ENCODE measurements at places on chromosomes 6 and 20. TPM values are rescaled to one million over a fixed set of nuclear protein-coding genes. Genes with fewer than 3 reads are reported as not detected.
A peak's percentile ranks its signal among the peaks of the same experiment; 100 is the strongest.

- peaks cover 12% of the 10 kb centered on the region for H3K27me3 ChIP-seq
- H3K27ac ChIP-seq: no peak overlapping the region
- H3K4me1 ChIP-seq: no peaks in the 10 kb centered on the region
- no peaks in the 10 kb centered on the region for H3K36me3 ChIP-seq
These were observed 62.9 kb downstream of the PKHD1 start for GRCh38 chr6:52024451-52025068.

DNA sequence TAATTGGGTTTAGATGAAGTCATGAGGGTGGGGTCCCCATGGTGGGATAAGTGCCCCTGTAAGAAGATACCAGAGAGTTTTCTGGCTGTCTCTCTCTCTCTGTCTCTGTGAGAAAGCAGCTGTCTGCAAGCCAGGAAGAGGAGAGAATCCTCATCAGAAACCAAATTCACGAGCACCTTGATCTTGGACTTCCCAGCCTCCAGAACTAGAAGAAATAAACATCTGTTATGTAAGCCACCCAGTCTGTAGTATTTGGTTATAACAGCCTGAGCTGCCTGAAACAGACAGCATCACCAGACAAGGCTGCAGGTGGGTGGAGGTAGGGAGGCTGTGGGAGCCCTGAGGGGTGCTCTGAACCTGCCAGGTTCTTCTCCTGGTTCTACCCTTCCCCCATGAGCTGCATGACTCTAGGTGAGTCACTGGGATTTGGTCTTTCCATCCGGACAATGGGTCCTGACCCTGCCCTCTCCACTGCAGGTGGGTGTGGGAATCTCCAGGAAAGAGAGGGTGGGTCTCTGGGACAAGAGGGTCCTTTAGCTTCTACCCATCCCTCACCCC, 34.3 kb upstream of the VEGFA start:
- H3K4me1 ChIP-seq: peaks cover 13% of the 10 kb centered on the region
- H3K36me3 ChIP-seq: peaks cover 2% of the 10 kb centered on the region
- no peak overlapping the region for H3K27ac ChIP-seq
- DNase-seq: no peak
- H3K4me3 ChIP-seq: no peak overlapping the region

- H3K36me3 ChIP-seq: no peaks in the 10 kb centered on the region
- no peak for DNase-seq
- no peaks in the 10 kb centered on the region for H3K4me1 ChIP-seq
- no peak overlapping the region for H3K4me3 ChIP-seq
- no peak overlapping the region for H3K27ac ChIP-seq
These were observed 554.3 kb downstream of the CD109 start for GRCh38 chr6:74250161-74250818.

DNA sequence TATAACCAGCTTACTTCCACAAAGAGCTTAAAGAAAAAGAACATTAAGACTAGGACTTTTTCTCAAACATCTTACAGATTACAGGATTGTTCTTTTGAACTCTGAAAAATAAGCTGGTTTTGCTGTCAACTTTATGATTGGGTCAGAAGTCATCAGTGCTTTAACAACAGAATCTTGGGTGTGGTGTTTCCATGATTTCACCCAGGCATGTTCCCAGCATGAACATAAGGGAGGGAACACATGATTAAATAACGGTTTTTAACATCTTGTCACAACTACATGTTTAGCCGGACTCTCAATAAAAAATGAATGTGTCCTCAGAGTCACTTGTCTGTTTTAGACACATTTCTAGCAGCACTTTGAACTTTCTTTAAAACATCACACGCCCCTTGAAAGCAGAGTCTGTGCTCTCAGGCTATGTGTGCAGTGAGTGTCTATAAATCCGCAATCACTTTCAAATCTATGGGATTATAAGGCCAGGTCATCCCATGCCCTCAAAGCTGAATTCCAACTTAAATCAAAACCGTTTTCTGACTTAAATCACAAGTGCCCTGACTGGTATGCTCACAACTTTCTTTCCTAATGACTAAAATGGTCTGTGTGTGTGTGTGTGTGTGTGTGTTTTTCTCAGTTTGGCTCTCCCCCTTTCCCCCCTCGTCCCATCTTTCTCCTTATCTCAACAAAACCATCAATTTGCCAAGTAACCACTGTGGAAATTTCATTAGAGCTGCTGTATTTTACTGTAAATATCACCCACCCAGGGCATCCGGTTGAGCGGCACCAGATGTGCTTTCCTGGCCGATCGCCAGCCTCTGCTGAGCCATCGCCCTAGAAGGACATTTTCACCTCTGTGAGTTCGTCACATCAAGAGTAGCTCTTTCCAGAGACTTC, 216.8 kb upstream of the DTNBP1 start:
- peaks cover 42% of the 10 kb centered on the region for H3K4me1 ChIP-seq
- peaks cover 4% of the 10 kb centered on the region for H3K27me3 ChIP-seq

GRCh38 chr6:164296411-164296810, 881.9 kb downstream of the QKI start:
- no peaks in the 10 kb centered on the region for H3K4me1 ChIP-seq
- no peaks in the 10 kb centered on the region for H3K36me3 ChIP-seq
- no peak overlapping the region for H3K4me3 ChIP-seq
- no peak overlapping the region for H3K27ac ChIP-seq
- no peaks in the 10 kb centered on the region for H3K27me3 ChIP-seq

- no peaks in the 10 kb centered on the region for H3K36me3 ChIP-seq
- no peaks in the 10 kb centered on the region for H3K27me3 ChIP-seq
- DNase-seq: no peak
These were observed 226.9 kb downstream of the BCKDHB start for GRCh38 chr6:80333342-80333741.

DNA sequence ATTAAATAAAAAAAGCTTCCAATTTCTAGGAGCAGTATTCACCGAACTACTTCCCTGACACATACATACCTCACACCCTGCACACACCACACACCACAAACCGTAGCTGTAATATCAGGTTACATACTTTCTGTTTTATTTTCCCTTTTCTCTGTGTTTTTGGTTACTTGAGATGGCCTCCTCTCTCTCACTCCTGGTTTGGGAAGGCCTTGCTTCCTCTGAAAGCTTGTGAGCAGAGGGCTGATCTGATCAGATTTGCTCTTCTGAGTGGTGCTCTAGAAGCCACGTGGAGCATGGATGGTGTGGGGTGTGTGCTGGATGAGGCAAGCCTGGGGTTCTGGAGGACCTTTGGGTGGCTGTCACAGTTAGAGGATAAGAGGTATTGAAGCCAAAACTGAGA, 20.9 kb downstream of the UTRN start:
- H3K4me1 ChIP-seq: peaks cover 28% of the 10 kb centered on the region
- DNase-seq: peak; percentile 49
- H3K27me3 ChIP-seq: no peaks in the 10 kb centered on the region
- H3K27ac ChIP-seq: peak overlapping the region; percentile 25
- peak overlapping the region; percentile 4 for H3K4me3 ChIP-seq
- H3K36me3 ChIP-seq: no peaks in the 10 kb centered on the region

DNA sequence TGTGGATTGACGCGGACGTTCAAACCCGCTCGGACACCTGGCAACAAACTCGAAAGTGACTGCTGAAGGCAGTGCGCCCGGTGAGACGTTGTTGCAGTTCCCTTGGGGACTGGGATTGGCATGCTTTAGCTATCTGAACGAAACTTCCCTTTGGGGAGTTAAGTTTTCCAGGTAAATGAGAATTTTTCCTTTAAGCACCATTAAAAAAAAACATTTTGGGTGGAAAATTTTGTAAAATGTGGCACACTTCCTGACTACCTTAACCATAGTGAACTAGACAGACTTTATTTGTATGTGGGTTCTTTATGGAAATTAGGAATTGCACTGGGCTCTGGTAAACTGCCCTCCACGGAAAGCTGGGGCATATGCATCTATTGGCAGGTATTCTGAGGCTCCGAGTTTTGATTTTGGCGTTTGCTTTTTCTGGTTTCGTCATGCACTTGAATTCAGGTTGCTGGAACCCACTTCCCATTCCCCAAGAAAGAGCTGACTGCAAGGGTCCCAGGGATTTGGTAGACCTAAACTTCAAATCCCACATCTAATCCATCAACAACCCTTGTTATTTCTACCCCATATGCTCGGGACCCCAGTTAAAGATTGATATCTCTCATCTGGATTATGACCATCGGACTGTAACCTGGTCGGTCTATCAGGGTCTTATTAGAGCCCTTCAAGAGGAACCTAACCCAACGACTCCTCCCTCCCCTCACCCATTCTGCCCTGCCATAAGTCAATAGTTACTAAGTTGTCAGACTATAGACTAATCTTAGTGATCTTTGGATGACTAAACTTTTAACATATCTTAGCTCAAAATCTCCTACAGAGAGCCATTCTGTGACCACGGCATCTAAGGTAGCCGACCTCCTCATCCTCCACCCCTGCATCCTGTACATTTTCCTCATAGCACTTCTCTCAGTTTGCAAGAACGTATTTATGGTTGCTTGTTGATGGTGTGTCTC, 800 bp upstream of the DYNLT1 start:
- peak; percentile 67 for DNase-seq
- no peaks in the 10 kb centered on the region for H3K27me3 ChIP-seq
- H3K36me3 ChIP-seq: peaks cover 37% of the 10 kb centered on the region
- peaks cover 77% of the 10 kb centered on the region for H3K4me1 ChIP-seq
- peak overlapping the region; percentile 91 for H3K27ac ChIP-seq

DNA sequence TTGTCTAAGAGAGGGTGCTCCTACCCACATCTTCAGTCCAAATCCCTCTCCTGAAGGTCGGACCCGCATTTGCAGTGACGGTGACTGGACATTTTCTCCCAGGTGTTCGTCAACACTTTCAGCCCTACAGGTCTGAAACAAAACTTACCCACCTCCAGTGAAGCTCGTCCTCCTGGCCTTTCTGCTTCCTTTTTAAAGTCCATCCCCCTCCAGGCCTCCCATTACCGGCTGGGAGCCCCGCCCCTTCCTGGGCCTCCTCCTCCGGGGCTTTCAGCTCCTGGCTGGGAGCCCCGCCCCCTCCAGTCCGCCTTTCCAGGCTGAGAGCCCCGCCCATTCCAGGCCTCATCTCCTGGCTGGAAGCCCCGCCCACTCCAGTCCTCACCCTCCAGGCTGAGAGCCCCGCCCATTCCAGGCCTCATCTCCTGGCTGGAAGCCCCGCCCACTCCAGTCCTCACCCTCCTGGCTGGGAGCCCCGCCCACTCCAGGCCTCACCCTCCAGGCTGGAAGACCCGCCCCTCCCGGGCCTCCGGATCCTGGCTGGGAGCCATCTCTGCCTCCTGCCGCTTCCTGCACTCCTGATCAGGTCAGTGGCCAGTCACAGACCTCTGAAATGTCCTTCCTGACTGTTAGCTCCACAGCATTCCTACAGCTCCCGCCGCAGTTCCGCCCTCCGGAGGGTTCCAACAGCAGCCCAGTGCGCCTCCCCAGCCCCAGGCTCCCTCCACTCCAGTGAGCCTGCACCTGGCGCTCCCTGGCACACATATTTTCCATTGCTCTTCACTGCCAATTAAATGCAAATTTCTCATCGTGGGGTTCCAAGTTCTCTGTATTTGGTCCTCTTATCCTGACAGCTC, 98.5 kb downstream of the LY86 start:
- H3K36me3 ChIP-seq: no peaks in the 10 kb centered on the region
- H3K27me3 ChIP-seq: peaks cover 4% of the 10 kb centered on the region
- DNase-seq: peak; percentile 32
- no peak overlapping the region for H3K4me3 ChIP-seq
- H3K27ac ChIP-seq: no peak overlapping the region

- H3K27me3 ChIP-seq: peaks cover 3% of the 10 kb centered on the region
- DNase-seq: peak; percentile 21
- no peak overlapping the region for H3K27ac ChIP-seq
These were observed 125.0 kb upstream of the MLIP start for GRCh38 chr6:53986165-53986720.

DNA sequence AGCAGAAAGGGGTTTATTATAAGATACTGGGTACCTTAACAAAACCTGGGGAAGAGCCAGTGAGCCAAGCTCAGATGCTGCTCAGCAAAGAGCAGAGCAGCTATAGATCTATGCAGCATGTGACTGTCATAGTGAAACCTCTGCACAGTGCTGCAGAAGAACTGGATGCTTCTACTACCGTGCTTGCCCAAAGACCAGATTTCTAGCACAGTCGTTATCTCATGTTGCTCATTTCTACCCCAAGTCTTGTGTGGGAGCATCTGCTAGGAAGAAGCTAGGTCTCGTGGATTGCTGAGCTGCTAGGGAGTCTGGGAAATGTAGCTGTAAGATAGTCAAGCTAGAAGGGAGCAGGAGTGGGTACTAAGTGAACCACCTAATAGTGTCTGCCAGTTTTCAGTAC, 31.7 kb upstream of the GNRH2 start:
- H3K27me3 ChIP-seq: no peaks in the 10 kb centered on the region
- peak; percentile 66 for DNase-seq
- peak overlapping the region; percentile 97 for H3K27ac ChIP-seq
- peak overlapping the region; percentile 2 for H3K4me3 ChIP-seq

DNA sequence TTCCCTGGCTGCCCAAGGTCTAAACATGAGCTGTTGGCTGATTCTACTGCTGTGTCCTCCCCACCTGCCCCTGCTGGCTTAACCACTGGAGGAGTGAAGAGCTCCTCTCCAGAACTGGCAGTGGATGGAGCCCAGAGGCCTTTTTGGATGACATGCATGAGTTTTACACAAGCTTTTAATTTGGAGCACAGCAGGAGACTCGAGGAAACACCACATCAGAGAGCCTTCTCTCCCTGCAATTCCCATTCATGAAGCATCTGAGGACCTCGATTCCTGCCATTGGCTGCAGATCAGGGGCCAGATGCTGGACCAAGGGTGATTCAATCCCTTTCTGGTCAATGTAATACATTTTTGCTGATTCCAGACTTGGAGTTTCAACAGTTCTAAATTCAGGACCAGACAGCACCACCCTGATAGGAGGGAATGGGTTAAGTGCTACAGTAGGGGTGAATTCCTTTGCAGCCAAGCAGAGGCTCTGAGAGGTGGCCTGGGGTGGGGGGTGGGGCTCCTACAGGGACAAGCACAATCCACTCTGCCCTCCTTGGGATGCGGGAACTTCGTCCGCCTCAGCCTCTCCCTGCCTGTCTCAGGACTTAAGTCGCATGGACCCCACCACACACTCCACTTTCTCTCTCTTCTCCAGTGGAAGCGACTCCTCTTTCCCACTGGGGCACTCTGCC, 599 bp upstream of the PSORS1C1 start:
- H3K36me3 ChIP-seq: no peaks in the 10 kb centered on the region

- no peak overlapping the region for H3K4me3 ChIP-seq
- no peaks in the 10 kb centered on the region for H3K36me3 ChIP-seq
- peaks cover 13% of the 10 kb centered on the region for H3K27me3 ChIP-seq
These were observed 15.0 kb upstream of the MARCKS start for GRCh38 chr6:113842165-113842564.

ZNF217 gene
- 57.5 TPM for total RNA-seq

HLA-DRB5 gene
- total RNA-seq: 0.48 TPM

SRMS gene
- total RNA-seq: not detected

CPNE5 gene
- 1.5 TPM for total RNA-seq

PHF3 gene
- 43.0 TPM for total RNA-seq

FILIP1 gene
- not detected for total RNA-seq

PNLDC1 gene
- total RNA-seq: 0.31 TPM
